Activated CD8-positive, alpha-beta memory T cell treated with anti-CD3 and anti-CD28 coated beads, Interleukin-2, amount 10 ng/mL, durations not matched to agents 7 days and 5 days (primary cell): ENCODE measurements at places on chromosomes 2 and 18. TPM values are rescaled to one million over a fixed set of nuclear protein-coding genes. Genes with fewer than 3 reads are reported as not detected.

Gene LAMA1
- not detected for total RNA-seq

- H3K4me1 ChIP-seq, result peaks cover 60% of the 10 kb centered on the region
- no peak for DNase-seq
- H3K4me3 ChIP-seq, result no peak overlapping the region
- H3K27me3 ChIP-seq, result peaks cover 12% of the 10 kb centered on the region
Measured at GRCh38 chr2:35852-36251, 10.5 kb downstream of the FAM110C start.

Gene REG1B
- not detected for total RNA-seq

DNA sequence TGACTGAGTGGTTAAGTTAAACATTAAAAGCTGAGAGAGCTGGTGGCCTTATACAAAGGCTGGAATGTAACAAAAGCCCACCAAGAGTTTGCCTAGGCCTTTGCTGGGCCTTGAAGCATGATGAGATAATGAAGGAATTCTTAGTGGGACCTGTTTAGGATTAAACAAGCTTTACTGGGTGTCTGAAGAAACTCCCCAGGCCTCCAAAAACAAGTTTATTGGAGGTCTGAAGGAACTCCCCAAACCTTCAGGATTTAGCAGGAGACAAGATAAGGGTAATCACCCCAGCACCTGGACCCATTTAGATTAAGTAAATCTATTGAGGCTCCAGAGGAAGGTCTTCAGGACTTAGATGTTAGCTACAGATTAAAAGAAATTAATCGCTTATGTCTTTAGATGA is 18.7 kb downstream of the PCARE start:
- peaks cover 2% of the 10 kb centered on the region for H3K36me3 ChIP-seq
- H3K4me1 ChIP-seq, result peaks cover 4% of the 10 kb centered on the region
- DNase-seq, result no peak
- H3K27me3 ChIP-seq, result no peaks in the 10 kb centered on the region
- H3K4me3 ChIP-seq, result no peak overlapping the region

Gene G6PC2
- total RNA-seq, result not detected

DNA sequence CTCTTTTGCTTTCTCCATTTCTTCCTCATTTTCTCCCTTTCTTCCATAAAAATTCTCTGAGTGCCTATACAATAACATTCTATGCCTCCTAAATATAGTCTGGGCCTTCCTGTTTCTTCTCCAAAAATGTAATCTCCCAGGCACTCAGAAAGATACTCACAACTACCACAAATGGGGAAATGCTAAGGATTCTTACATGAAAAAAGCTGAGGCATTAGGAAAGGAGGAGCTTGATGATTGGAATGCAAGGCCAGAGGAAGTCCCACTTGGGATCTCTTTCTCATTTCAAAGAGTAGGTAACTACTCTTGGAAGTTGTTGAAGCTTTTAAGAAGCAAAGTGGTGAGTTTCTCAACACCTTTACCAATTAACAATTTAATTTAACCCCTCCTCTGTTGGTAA is 3.4 kb downstream of the VSNL1 start:
- no peak overlapping the region for H3K4me3 ChIP-seq
- H3K36me3 ChIP-seq, result no peaks in the 10 kb centered on the region
- H3K4me1 ChIP-seq, result no peaks in the 10 kb centered on the region

Gene CPO
- not detected for total RNA-seq

- no peaks in the 10 kb centered on the region for H3K36me3 ChIP-seq
- H3K27me3 ChIP-seq, result peaks cover 6% of the 10 kb centered on the region
- DNase-seq, result no peak
- no peaks in the 10 kb centered on the region for H3K4me1 ChIP-seq
- H3K27ac ChIP-seq, result no peak overlapping the region
Measured at GRCh38 chr18:32167980-32168730, 21.7 kb upstream of the MEP1B start.

Gene AFF3
- total RNA-seq, result 0.55 TPM

DNA sequence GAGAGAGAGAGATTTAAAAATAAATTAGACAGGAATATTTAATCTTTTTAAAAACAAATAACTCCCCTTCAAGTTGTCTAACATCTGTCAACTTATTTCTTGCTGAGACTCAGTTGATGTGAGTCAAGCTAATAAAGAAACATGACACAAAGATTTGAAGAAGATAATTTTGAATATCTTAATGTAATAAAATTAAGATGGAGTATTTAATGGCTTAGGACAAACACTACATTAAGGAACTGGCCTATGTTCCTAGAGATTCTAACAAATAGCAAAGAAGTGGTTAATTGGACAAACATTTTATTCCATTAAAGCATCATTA is 134.0 kb downstream of the INSIG2 start:
- H3K27me3 ChIP-seq, result peaks cover 69% of the 10 kb centered on the region
- H3K27ac ChIP-seq, result no peak overlapping the region
- no peak for DNase-seq
- H3K36me3 ChIP-seq, result no peaks in the 10 kb centered on the region
- no peak overlapping the region for H3K4me3 ChIP-seq

Gene COA5
- total RNA-seq, result 26.0 TPM

DNA sequence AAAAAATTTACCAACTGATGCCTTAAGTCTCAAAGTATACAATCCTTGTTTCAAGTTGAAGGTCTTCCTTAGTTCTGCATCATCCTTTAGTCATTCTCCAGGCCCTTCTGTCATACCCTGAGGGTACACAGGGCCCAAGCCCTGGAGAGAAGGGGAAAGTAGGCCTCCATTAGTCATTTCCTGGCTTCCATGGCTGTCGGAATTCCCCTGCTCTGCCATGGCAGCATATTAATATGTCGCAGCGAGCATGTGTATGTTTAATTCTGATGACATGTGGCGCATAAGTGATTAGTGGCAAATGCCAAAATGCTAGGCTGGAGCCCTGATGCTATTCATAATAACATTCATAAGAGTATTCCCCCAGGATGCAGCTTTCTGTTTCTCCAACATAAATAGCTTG is 22.1 kb downstream of the GPR39 start:
- H3K27ac ChIP-seq, result no peak overlapping the region
- H3K4me1 ChIP-seq, result no peaks in the 10 kb centered on the region
- DNase-seq, result no peak

Gene UGT1A10
- total RNA-seq, result not detected

DNA sequence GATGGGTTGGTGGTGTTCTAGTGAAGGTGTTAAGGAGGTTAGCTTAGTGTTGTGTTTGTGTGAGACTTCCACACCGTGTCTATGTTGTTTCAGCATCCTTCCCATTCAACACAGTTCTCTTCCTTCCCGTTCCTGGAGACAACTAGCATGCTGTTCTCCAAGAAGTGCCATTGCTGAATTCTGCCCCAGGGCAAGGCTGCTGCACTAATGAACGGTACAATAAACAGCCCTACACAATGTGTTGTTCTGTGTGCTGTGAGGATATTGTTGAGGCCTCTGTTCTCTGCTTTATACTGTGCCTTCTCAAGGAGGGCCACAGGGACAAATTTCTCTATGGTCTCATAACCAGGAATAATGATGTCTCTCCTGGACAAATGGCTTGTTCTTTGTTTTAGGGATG is 39.8 kb upstream of the ZEB2 start:
- no peak for DNase-seq
- no peak overlapping the region for H3K27ac ChIP-seq
- no peaks in the 10 kb centered on the region for H3K4me1 ChIP-seq
- H3K36me3 ChIP-seq, result no peaks in the 10 kb centered on the region
- H3K27me3 ChIP-seq, result peaks cover 23% of the 10 kb centered on the region

DNA sequence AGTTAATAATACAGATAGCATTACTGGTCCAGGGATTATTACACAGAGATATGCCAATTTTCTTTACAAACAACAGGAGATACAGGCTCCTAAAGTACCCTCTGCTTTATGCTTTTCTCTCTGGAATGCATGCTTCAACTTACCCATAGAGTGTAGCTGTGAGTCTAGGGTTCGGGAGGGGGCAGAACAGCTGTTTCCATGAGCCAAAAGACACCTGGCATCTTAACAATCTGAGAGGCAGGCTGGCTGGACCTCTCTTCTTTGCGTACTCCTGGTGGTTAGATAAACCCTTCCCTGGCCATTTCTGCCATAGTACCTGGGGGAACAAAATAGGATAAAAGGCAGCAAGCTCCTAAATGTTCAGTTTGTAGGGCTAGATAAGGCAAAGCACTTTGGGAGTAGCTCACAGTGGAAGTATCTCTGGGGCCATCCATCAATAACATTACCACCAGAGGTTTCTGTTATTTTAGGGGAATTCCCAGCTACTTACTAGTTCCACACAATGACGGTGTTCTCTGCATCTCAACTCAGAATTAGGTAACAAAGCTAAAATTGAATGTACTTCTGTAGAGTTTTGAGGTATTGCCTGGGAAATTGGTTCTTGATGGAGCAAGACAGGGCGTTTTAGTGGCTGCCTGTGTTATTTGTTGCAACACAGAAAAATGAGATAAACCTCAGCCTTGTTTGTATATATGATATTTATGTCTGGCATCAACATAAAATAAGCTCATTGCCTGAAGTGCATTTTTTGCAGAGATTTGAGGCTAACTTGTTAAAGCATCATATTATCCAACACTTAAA is 6.2 kb upstream of the CCDC85A start:
- DNase-seq, result no peak
- H3K36me3 ChIP-seq, result no peaks in the 10 kb centered on the region
- H3K4me3 ChIP-seq, result no peak overlapping the region
- H3K27ac ChIP-seq, result no peak overlapping the region

- no peaks in the 10 kb centered on the region for H3K36me3 ChIP-seq
- H3K27ac ChIP-seq, result no peak overlapping the region
- no peak for DNase-seq
- H3K4me3 ChIP-seq, result no peak overlapping the region
- no peaks in the 10 kb centered on the region for H3K4me1 ChIP-seq
Measured at GRCh38 chr2:129239141-129239540, 740.3 kb upstream of the RAB6C start.

GRCh38 chr18:52150050-52150449 is 189.9 kb upstream of the DCC start:
- no peaks in the 10 kb centered on the region for H3K27me3 ChIP-seq
- no peaks in the 10 kb centered on the region for H3K4me1 ChIP-seq
- DNase-seq, result no peak
- H3K4me3 ChIP-seq, result no peak overlapping the region
- no peak overlapping the region for H3K27ac ChIP-seq
- H3K36me3 ChIP-seq, result no peaks in the 10 kb centered on the region

Gene COL3A1
- total RNA-seq, result 0.23 TPM

- no peak overlapping the region for H3K4me3 ChIP-seq
- peaks cover 11% of the 10 kb centered on the region for H3K27me3 ChIP-seq
- H3K4me1 ChIP-seq, result no peaks in the 10 kb centered on the region
- H3K27ac ChIP-seq, result no peak overlapping the region
- no peak for DNase-seq
Measured at GRCh38 chr2:99520813-99521212, 31.0 kb upstream of the REV1 start.

Gene GPBAR1
- 0.73 TPM for total RNA-seq

Gene SP100
- total RNA-seq, result 385 TPM

DNA sequence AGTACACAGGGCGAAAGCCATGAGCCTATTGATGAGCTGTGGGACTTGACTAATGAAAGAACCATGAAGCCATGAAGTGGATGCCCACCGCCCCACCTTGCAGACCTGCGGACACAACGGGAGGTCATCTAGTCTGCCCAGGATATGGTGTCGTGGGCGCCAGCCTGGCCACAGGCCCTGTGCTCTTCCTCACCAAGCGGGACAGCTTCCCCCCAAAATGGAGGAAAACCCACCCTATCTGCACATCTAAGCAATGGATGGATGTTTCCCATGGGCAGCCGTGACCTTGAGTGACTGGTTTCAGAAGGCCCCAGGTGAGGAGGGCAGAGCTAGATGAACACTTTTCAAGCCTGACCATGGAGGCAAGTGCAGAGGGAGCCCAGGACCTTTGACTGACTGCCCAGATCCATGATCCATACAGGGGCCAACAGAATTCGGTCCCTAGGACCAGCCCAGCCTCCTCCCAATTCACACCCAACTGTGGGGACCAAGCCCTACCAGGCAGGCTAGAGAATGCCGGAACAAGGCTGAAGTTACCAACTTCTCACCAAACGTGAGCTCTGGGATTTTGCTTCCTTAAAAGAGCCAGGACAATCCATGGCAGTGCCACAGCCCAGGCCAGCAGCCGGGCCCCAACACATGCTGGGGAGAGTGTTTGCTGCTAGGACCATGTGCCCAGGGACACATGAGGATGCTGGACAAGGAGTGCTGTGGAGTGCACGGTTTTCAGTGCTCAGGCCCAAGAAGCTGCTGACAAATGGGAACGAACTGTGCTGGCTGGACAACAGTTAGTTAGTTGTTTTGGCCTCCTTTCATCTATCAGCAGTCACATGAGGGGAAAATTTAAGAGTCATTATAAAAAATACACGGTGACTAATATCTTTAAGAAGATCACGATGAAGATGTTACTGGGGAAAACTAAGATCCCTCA is 249.4 kb downstream of the HDAC4 start:
- H3K27ac ChIP-seq, result peak overlapping the region; percentile 81
- no peak overlapping the region for H3K4me3 ChIP-seq
- H3K4me1 ChIP-seq, result peaks cover 28% of the 10 kb centered on the region
- no peak for DNase-seq
- H3K27me3 ChIP-seq, result no peaks in the 10 kb centered on the region
- peaks cover 48% of the 10 kb centered on the region for H3K36me3 ChIP-seq

Gene CPLX4
- total RNA-seq, result not detected

DNA sequence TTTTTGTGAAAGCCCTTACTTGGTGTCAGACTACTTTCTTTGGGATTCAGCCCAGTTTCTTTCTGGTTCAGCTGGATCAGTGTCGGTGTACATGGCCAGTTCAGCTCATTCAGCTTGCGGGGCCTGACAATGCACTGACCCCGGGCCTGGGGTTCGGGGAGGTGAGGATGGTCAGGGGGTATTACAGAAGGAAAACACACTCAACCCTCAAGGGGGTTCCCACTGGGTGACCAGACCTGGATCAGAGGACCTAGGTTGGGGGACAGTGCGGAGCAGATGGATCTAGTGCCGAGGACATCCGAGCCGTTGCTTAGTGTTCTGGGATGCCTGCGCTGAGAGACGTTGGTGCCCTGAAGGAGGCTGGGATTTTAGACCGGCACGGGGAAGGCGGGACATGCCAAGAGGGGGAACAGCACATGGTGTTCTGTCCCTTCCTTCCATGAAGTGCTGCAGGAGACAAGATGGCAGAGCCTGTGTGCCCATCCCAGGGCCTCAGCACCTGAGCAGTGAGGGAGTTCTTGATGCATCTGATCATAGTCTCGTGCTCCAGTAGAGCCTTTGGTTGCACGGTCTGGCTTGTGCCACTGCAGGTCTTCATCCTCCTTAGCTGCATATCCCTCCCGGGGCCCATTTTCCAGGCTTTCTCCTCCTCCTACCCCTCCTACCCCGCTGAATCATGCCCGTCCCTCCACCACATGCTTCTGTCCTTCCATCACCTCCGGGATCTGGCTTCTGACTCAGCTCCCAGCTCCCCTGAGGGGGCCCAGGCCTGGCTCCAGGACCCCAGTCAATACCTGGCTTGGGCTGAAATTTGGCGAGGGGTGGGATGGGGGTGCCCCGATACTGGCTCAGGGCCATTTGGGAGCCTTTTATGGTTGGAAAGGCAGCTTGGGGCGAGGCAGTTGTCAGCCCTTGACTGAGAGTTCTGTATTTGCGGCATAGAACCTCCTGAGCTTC is 18.0 kb downstream of the SPEG start:
- peaks cover 13% of the 10 kb centered on the region for H3K4me1 ChIP-seq
- no peak for DNase-seq
- H3K27ac ChIP-seq, result no peak overlapping the region
- H3K27me3 ChIP-seq, result peaks cover 40% of the 10 kb centered on the region
- no peaks in the 10 kb centered on the region for H3K36me3 ChIP-seq
- no peak overlapping the region for H3K4me3 ChIP-seq
